Spinal cord (tissue), 10 donors: ENCODE measurements at places on chromosomes 12 and 14. TPM values are rescaled to one million over a fixed set of nuclear protein-coding genes. Genes with fewer than 3 reads are reported as not detected.

STAB2 gene
- 0.16 TPM for polyA plus RNA-seq

KRT74 gene
- polyA plus RNA-seq = 0.20 TPM

TMEM121 gene
- polyA plus RNA-seq = 27.1 TPM

SIRT4 gene
- polyA plus RNA-seq = 5.9 TPM

SYNJ2BP gene
- polyA plus RNA-seq = 25.4 TPM

GALNT9 gene
- polyA plus RNA-seq = 36.0 TPM

DNA sequence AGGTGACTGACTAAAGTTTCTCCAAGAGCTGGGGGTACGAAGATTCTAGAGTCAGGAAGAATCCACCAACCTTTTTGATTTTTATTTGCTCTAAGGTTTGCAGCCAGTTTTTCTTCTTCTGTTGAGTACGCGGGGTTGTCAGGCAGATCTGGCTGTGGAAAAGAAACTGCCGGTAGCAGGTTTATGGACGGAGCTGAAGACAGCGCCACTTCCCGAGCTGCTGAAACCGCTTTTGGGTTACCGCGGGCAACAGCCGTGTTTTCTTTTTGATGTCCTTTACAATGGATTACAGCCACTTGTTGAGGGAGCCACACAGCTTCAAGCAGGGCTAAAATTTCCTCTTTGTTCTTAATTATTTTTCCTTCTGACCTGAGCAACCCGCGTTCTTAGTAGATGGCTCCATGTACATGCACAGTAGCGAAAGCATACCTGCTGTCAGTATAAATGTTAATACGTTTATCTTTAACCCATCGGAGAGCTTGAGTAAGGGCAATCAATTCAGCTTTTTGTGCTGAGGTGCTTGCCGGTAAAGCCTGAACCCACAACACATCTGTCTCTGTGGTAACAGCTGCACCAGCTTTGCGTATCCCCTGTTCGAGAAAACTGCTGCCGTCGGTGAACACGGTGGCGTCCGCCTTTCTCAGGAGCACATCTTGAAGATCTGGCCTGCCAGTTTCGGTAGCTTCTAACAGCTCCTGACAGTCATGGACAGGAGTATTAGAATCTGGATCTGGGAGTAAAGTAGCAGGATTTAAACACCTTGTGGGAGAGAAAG lies 674.3 kb downstream of the TMEM121 start:
- no peaks in the 10 kb centered on the region for H3K36me3 ChIP-seq
- no peaks in the 10 kb centered on the region for H3K27me3 ChIP-seq
- no peak for DNase-seq

DNA sequence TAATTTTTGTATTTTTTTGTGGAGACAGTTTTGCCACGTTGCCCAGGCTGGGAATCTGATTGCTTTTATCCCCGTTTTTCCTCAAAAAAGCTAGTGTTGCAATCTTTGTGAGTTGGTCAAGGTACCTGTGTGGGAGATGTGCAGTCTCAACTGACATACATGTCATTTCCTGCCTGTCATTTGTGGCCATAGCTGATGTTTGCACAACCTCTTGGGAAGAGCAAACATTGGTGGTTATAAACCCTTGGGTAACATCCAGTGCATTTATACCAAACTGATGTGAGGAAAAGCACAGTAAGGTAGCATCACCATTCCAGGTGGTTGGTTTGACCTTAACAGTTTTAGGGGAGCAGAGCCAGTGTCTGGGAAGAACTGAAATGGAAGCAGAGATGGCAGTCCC lies 54.7 kb downstream of the ATG14 start:
- H3K27me3 ChIP-seq = no peaks in the 10 kb centered on the region
- H3K36me3 ChIP-seq = peaks cover 7% of the 10 kb centered on the region
- H3K4me1 ChIP-seq = peaks cover 3% of the 10 kb centered on the region

GRCh38 chr14:99321236-99321925 lies 49.4 kb upstream of the BCL11B start:
- H3K4me3 ChIP-seq = no peak overlapping the region
- H3K36me3 ChIP-seq = no peaks in the 10 kb centered on the region
- no peaks in the 10 kb centered on the region for H3K4me1 ChIP-seq

DNA sequence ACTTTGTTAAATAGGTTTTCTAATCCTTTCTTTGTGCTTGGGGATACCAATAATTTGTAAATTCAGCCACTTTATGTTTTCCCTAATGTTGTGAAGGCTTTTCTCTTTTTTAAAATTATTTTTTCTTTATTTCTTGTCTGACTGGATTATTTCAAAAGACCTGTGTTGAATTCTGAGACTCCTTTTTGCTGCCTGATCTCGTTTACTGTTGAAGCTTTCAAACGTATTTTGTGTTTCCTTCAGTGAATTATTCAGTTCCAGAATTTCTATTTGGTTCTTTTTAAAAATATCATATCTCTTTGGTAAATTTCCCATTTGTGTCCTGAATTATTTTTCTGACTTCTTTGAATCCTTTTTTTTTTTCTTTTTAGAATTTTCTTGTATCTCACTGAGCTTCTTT lies 241.6 kb downstream of the LRIG3 start:
- H3K4me3 ChIP-seq = no peak overlapping the region
- no peaks in the 10 kb centered on the region for H3K27me3 ChIP-seq
- H3K36me3 ChIP-seq = no peaks in the 10 kb centered on the region
- no peak overlapping the region for H3K27ac ChIP-seq

DNA sequence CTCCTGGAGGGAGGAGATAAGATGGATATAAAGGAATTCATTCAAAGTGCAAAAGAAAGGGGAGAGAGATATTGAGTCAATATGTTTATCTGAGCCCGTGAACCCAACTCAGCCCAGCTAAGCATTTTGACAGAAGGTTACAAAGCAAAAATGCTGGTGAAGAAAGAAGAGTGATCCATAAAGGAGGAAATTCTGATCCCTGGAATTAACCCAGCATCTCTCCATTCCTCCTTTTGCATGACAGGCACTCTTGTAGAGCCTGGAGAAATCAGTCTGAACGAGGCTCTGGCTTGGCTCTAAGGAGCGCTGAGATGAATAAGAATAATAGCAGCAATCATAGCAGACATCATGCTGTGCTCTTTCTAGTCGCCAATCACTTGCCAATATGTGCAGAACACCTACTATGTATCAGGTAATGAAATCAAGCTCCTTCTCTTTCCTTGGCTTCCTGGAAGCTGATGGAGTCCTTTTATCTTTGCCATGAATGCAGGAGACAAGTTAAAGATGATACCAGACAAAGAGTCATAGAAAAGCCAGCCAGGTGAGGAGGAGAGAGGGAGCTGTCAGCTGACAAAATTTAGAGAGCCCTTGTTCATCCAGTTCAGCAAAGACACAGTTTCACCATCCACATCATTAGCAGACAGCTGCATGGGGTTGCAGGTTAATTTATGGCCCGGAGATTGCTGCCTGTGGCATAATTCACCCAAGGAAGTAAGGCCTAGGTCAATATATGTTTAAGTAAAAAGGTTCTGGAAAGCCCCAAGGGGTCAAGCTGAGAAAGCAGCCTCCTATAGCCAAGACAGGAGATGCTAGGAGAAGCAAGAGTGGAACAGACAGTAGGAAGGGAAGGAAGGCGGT lies 476.5 kb upstream of the TBX3 start:
- H3K36me3 ChIP-seq = no peaks in the 10 kb centered on the region
- H3K27ac ChIP-seq = no peak overlapping the region
- no peak overlapping the region for H3K4me3 ChIP-seq
- DNase-seq = no peak
- no peaks in the 10 kb centered on the region for H3K4me1 ChIP-seq

GRCh38 chr12:111428728-111429175 lies 23.0 kb downstream of the SH2B3 start:
- no peak overlapping the region for H3K4me3 ChIP-seq
- H3K36me3 ChIP-seq = peaks cover 20% of the 10 kb centered on the region
- peaks cover 38% of the 10 kb centered on the region for H3K4me1 ChIP-seq

- no peak for DNase-seq
- H3K36me3 ChIP-seq = no peaks in the 10 kb centered on the region
- H3K27ac ChIP-seq = no peak overlapping the region
These were observed 8.3 kb downstream of the CISTR start for GRCh38 chr12:53743266-53744129.

GRCh38 chr14:97107080-97107479 lies 309.9 kb downstream of the VRK1 start:
- no peak overlapping the region for H3K4me3 ChIP-seq
- H3K27ac ChIP-seq = no peak overlapping the region
- H3K36me3 ChIP-seq = no peaks in the 10 kb centered on the region
- H3K4me1 ChIP-seq = no peaks in the 10 kb centered on the region

GRCh38 chr14:70489579-70490200 lies 37.7 kb downstream of the ADAM21 start:
- no peaks in the 10 kb centered on the region for H3K27me3 ChIP-seq
- no peaks in the 10 kb centered on the region for H3K4me1 ChIP-seq
- DNase-seq = no peak
- H3K36me3 ChIP-seq = no peaks in the 10 kb centered on the region

DNA sequence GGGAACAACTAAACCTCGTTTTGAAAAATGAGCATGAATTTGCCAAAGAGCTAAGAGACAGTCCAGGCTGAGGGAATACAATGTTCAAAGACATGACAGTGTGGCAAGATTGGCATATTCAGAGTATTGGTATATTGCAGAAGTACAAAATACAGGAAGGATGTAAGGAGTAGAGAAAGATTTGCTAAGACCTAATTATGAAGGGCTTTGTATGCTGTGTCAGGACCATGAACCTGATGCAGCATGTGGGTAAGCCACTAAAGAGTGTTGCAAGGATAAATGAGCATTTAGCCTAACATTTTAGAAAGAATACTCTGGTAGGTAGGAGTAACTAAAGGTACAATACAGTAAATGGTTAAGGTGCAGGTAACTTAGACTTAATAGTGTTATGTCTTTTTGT lies 65.1 kb downstream of the KTN1 start:
- no peak overlapping the region for H3K4me3 ChIP-seq
- H3K27ac ChIP-seq = no peak overlapping the region
- H3K27me3 ChIP-seq = no peaks in the 10 kb centered on the region
- H3K4me1 ChIP-seq = no peaks in the 10 kb centered on the region
- H3K36me3 ChIP-seq = peaks cover 8% of the 10 kb centered on the region

- DNase-seq = no peak
- H3K4me3 ChIP-seq = no peak overlapping the region
- H3K4me1 ChIP-seq = no peaks in the 10 kb centered on the region
- H3K36me3 ChIP-seq = no peaks in the 10 kb centered on the region
These were observed 47.5 kb upstream of the NR1H4 start for GRCh38 chr12:100426145-100426544.

- no peak overlapping the region for H3K27ac ChIP-seq
- no peaks in the 10 kb centered on the region for H3K4me1 ChIP-seq
- H3K4me3 ChIP-seq = no peak overlapping the region
- H3K27me3 ChIP-seq = no peaks in the 10 kb centered on the region
- H3K36me3 ChIP-seq = no peaks in the 10 kb centered on the region
These were observed 69.2 kb downstream of the LIN7A start for GRCh38 chr12:80868576-80868975.

- H3K27me3 ChIP-seq = no peaks in the 10 kb centered on the region
These were observed 5.4 kb downstream of the CHURC1 start for GRCh38 chr14:64919618-64920017.

- no peak overlapping the region for H3K4me3 ChIP-seq
- DNase-seq = no peak
- H3K4me1 ChIP-seq = peaks cover 21% of the 10 kb centered on the region
- no peak overlapping the region for H3K27ac ChIP-seq
- H3K36me3 ChIP-seq = no peaks in the 10 kb centered on the region
- H3K27me3 ChIP-seq = no peaks in the 10 kb centered on the region
These were observed 327.3 kb downstream of the ADGRD1 start for GRCh38 chr12:131281016-131281415.

DNA sequence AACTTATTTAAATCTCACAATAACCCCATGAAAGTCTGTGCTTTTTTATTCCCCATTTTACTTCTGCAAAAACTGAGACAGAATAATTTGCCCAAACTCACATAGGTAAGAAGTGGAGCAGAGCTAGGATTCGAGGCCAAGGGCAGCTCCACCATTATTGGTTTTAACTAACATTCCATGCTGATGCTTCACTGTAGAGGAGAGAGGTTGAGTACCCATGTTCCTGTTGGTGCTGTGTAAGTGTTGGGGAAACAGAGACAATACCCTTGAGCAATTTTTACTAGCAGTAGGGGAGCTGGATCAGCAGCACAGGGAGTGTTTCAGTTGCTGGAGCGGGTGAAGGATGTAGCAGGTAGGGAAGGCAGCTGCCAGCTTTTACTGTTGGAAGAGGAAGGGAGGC lies 21.1 kb downstream of the RASSF8 start:
- H3K27ac ChIP-seq = no peak overlapping the region
- no peak for DNase-seq
- H3K4me1 ChIP-seq = no peaks in the 10 kb centered on the region
- no peak overlapping the region for H3K4me3 ChIP-seq
- H3K27me3 ChIP-seq = no peaks in the 10 kb centered on the region
